Lung microvascular endothelial cell (primary cell): ENCODE measurements at places on chromosomes 1 and 21. TPM values are rescaled to one million over a fixed set of nuclear protein-coding genes. Genes with fewer than 3 reads are reported as not detected.

DNA sequence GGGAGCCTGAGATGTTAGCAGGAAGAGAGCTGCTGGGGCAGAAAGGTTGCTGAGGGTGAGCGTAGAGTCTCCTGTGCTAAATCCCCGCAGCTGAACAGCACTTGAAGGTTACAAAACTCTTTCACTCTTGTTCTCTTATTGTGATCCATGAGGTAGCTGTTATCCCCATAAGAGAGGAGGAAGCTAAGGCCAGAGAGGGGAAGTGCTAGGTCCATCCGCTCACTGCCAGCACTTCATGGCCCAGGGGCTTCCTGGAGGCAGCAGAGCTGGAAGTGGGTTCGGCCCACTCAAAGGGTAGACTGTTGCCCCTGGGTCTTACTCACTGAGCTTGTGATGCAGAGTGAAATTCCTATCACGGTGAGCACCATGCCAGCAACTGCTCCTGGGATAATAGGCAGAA is 5.6 kb downstream of the TMEM234 start:
- peak; percentile 28 for DNase-seq

The SAMD13 gene
- total RNA-seq = 0.20 and 1.7 TPM in 2 replicates

- no peak for DNase-seq
Measured at GRCh38 chr1:198187973-198188588, 31.3 kb downstream of the NEK7 start.

GRCh38 chr1:243505986-243506689 is 250.3 kb downstream of the SDCCAG8 start:
- DNase-seq = peak; percentile 61

The IL6R gene
- total RNA-seq = 7.6 and 9.7 TPM in 2 replicates

The ATAD3C gene
- under 0.01 TPM in 2 replicates for total RNA-seq

GRCh38 chr1:238052496-238053266 is 162.0 kb upstream of the ZP4 start:
- no peak for DNase-seq

GRCh38 chr1:170318141-170318540 is 172.4 kb downstream of the NTMT2 start:
- no peak for DNase-seq

The ATF6 gene
- 46.0 and 76.2 TPM in 2 replicates for total RNA-seq

DNA sequence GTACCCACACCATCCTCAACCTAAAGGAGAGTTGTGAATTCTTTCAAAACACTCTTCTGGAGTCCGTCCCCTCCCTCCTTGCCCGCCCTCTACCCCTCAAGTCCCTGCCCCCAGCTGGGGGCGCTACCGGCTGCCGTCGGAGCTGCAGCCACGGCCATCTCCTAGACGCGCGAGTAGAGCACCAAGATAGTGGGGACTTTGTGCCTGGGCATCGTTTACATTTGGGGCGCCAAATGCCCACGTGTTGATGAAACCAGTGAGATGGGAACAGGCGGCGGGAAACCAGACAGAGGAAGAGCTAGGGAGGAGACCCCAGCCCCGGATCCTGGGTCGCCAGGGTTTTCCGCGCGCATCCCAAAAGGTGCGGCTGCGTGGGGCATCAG is 638 bp upstream of the OLIG2 start:
- DNase-seq = no peak

DNA sequence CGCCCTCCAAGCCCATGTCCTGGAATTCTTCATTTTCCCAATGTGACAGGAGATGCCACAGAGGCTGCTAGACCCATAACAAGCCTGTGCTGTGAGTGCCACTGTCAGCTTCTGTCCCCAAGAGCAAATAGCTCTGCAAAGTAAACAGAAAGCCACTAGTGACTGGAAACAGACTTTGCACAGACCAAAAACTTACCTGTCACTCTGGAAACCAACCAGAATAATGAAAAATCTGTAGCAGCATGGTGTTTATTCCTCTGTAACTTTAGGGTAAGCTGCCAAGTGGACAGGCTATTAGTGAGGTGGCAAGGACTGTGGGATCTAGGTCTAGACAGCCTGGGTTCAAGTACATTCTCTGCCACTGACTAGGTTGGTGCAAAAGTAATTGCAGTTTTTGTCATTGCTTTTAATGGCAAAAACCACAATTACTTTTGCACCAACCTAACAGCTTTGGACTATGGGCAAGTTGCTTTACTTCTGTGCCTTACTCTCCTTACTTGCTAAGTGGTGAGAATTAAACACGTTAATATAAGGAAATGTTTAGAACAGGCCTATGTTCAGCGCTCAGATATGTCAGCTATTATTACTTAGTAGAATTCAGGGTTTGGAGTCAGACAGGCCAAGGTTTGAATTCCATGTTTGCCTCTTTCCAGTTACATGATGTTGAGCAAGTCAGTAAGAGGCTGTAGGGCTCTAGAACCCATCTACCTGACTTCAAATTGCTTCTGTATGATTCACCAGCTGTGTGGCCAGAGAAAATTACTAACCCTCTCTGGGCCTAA is at the start of gene C8B:
Gene C8B, minus strand, starts transcription at position 100 of the 782 bp plus-strand sequence. Its CDS starts 67 bp downstream, at position 33.
- no peak for DNase-seq

The KRTAP21-3 gene
- total RNA-seq = not detected in 2 replicates

DNA sequence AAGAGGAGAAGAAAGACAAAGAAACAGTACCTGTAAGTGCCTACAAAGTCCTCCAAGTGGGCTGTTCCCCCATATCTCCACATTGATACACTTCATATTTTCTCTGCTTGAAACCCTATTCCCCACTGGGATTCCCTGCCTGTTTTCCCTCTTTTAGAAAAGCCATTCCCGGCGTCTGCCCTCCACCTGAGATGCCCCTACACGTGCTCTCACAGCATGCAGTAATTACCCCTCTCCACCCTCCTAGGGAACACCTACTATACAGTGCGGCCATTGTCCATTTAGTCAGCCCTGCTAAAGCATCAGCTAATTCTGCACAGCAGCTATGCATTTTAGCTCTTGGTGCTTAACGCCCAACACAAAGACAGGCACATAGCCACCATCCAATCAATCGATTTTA is 135.7 kb upstream of the TIAM1 start:
- no peak for DNase-seq
